ENCODE measurements at places on chromosomes 2 and 18.

GRCh38 chr2:166154685-166155338 is 27.0 kb upstream of the SCN1A start:
- no peak for DNase-seq

DNA sequence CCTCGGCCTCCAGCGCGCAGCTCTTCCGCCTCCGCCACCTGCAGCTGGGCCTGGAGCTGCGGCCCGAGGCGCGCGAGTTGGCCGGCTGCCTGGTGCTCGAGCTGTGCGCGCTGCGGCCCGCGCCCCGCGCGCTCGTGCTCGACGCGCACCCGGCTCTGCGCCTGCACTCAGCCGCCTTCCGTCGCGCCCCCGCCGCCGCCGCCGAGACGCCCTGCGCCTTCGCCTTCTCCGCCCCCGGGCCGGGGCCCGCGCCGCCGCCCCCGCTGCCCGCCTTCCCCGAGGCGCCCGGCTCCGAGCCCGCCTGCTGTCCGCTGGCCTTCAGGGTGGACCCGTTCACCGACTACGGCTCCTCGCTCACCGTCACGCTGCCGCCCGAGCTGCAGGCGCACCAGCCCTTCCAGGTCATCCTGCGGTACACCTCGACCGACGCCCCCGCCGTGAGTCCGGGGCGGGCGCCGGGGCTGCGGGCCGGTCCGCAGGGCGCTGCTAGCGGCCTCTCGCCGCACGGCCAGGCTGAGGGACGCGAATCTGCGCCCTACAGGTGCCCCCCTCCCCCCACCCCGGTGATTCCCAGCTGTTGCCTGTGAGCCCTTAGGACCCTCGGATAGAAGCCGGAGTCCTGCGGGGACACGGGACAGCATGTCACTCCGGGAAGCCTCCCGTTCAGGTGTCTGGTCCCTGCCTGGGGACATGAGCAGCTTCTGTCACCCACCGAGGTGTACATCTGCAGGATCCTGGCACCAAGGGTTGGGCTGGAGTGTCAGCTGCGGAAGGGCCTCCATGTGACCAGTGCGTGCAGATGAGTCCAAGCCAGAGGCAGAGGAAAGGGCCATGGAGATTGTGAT is 616 bp downstream of the RNPEPL1 start:
- no peak for DNase-seq

GRCh38 chr2:214575465-214575864 is 164.6 kb downstream of the VWC2L start:
- DNase-seq = no peak

DNA sequence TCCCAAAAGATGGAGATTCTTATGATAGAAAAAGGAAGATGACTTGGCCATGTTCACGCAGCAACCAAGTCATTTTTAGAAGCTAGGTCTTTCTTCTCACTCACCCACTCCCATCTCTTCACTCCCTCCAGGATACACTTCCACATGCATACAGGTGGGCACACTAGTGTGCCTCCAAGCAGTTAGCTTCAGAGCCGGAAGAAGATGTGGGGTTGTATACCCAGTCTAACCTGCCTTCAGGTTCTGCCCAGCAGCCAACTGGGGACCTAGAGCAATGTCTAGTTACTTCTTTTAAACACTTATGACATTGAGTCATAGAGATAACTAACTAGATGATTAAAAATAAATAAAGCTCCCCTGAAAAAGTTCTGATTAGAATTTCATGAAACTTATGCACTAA is 21.8 kb upstream of the TANK start:
- DNase-seq = no peak

DNA sequence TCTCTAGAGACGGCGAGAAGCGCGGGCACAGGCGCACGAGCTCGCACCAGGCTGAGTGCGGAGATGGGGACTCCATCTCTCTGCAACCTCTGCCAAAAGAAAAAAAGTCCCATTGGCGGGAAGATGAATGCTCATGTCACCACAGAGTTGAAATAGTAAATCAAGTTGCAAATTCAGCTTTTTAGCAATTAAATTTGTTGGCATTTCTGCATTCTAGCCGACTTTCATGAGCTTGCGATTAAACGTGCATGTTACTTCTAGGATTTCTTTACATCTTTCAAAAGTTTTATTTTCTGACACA is 588 bp downstream of the CHAC2 start:
- no peak for DNase-seq

DNA sequence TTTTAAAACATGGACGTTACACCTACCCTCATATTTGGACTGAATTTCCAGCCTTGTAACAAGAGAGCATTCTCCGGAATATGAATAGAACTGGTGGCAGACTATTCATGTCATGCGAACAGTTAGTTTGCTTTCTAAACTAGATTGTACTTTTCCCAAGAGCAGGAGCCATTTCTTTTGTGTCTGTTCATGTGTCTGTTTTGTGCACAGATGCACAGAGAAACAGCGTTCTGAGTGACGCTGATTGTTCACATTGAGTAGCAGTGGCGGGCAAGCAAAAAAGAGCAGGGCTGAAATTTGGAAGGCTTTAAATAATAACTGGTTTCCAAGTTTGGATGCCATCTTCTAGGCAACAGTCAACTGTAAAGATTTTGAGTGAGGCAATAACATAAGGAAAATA is 200.3 kb downstream of the NRXN1 start:
- DNase-seq = no peak

DNA sequence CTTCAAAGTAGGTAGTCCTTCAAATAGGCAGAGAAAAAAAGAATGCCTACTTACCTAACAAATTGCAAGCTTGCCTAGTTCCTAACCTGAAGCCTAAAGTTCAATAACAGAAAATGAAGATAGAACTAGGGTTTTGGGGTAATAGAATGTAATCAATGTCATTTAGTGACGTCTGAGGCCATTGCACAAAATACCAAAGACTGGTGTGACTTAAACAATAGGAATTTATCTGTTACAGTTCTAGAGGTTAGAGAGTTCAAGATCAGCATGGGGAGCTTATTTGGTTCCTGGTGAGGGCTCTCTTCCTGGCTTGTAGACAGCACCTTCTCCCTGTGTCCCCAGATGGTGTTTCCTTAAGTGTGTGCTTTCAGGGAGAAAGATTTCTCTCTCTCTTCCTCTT is 4.7 kb upstream of the NPC1 start:
- DNase-seq = no peak

DNA sequence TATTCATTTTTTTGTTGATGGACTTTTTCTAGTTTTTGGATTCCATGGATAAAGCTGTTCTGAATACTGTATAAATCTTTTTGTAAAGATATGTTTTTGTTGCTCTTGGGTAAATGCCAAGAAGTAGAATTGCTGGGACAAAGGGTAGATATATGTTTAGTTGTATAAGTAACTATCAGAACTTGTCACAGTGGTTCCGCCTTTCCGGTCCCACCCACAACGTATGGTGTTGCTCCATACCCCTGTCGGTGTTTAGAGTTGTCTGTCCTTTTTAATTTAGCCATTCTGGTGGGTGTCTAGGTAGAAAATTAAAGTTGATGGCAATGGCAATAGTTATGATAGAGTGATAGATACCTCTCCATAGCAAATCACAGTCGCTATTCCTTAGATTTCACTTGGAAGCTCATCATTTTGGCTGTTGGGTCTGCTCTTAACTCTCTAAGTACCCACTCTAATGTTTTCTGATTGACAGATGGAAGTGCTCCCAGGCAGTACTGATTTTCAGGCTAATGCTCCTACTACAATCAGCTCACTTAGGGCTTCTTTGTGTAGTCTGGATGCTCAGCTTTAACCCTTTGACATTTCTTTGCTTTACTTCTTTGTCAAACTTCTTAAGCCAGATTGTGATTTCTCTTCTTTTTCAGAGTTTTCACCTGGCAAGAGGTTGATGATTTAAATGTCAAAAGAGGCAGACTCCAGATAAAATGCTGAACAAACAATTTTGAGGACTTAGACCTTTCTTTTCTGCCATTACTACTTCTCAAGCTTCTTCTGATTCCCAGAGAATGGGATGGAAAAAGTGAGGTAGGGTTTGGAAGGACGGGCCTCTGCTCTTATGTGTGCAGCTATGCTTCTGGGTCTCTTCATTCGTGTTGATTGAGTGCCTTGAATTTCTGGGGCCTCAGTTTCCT is 156.4 kb downstream of the AQP4 start:
- DNase-seq = no peak

GRCh38 chr2:4258563-4258962 is 555.2 kb downstream of the DCDC2C start:
- DNase-seq = no peak

DNA sequence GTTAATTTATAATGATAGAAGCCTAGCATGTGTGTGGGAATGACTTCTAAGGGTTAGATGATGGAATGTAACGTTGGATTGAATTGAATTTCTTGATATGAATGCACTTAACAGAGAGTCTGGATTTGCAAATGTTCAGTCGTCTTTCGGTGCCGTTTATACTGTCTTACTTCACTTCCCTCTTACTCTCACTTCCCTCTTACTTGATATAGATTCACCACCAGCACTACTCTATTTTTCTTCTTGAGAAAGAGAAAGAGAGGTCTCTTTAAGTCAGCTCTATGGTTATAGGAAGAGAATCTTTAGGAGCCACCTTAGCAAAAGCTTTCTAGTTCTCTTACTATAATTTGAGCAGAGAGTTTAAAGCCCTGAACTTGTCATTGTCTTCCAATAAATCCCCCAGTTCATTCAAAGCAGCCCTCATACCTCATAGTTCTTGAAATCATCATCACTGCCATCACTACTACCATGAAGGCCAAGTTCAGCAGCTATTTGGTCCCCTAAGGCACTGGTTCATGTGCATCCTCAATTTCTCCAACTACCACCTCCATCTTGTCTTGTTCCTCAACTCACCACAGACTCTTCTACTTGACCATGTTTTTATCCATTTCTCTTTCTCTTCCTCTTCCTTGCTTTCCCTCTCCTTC is 501.7 kb upstream of the TCF4 start:
- no peak for DNase-seq

GRCh38 chr18:46386788-46387187 is 270.2 kb downstream of the LOXHD1 start:
- DNase-seq = no peak
